Heart right ventricle (tissue), 16 donors: ENCODE measurements at places on chromosomes 12 and 14. TPM values are rescaled to one million over a fixed set of nuclear protein-coding genes. Genes with fewer than 3 reads are reported as not detected.

DNA sequence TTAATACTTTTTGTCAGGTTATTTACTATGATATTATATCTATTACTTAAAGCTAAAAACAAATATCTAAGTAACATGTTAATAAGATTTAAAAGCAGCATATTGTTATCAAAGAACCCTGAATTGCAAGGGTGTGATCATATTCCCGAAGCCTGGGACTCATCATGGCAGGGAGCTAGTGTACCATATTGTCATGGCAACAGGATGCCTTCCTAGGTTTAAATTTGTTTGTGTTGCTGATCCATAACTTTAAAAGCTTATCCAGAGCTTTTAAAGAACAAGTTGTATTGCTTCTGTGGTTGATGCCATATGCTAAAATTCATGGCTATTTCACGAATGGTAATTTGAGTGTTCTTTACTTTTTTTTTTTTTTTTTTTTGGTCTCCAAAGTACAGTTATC, 500.5 kb downstream of the NAV3 start:
- DNase-seq: no peak

- peak; percentile 10 for DNase-seq
These were observed 98.3 kb downstream of the SPTSSA start for GRCh38 chr14:34363733-34364134.

GRCh38 chr12:106281056-106281782, 21.3 kb upstream of the TCP11L2 start:
- DNase-seq: no peak

GRCh38 chr14:40850191-40850590, 756.5 kb upstream of the LRFN5 start:
- DNase-seq: no peak

The POTEM gene
- not detected for total RNA-seq

The OTOGL gene
- total RNA-seq: 0.85 TPM
